ENCODE measurements at places on chromosomes 7 and 10. TPM values are rescaled to one million over a fixed set of nuclear protein-coding genes. Genes with fewer than 3 reads are reported as not detected.

PAPOLB gene
- total RNA-seq = not detected

SDK1 gene
- total RNA-seq = 1.1 TPM

GALNT17 gene
- not detected for total RNA-seq

TCERG1L gene
- total RNA-seq = 0.05 TPM

SFTPA1 gene
- not detected for total RNA-seq

NEUROG3 gene
- 0.18 TPM for total RNA-seq

LIPN gene
- total RNA-seq = not detected

PIK3AP1 gene
- total RNA-seq = 2.9 TPM

SKIDA1 gene
- total RNA-seq = 0.32 TPM

UROS gene
- 37.3 TPM for total RNA-seq

PLA2G12B gene
- total RNA-seq = not detected

AS3MT gene
- total RNA-seq = 1.5 TPM

TSPAN12 gene
- total RNA-seq = not detected

CRYGN gene
- not detected for total RNA-seq

POR gene
- 33.8 TPM for total RNA-seq

NPFFR1 gene
- total RNA-seq = not detected

CNTNAP2 gene
- total RNA-seq = not detected

All from activated CD4-positive, alpha-beta T cell treated with anti-CD3 and anti-CD28 coated beads for 36 hours (primary cell).